SK-N-DZ (cell line): ENCODE measurements at places on chromosomes 3 and 15.
A peak's percentile ranks its signal among the peaks of the same experiment; 100 is the strongest.

GRCh38 chr3:183262875-183263378, 9.9 kb downstream of the B3GNT5 start:
- no peak for DNase-seq

GRCh38 chr3:58003093-58003492, 5.1 kb upstream of the FLNB start:
- no peak for DNase-seq

DNA sequence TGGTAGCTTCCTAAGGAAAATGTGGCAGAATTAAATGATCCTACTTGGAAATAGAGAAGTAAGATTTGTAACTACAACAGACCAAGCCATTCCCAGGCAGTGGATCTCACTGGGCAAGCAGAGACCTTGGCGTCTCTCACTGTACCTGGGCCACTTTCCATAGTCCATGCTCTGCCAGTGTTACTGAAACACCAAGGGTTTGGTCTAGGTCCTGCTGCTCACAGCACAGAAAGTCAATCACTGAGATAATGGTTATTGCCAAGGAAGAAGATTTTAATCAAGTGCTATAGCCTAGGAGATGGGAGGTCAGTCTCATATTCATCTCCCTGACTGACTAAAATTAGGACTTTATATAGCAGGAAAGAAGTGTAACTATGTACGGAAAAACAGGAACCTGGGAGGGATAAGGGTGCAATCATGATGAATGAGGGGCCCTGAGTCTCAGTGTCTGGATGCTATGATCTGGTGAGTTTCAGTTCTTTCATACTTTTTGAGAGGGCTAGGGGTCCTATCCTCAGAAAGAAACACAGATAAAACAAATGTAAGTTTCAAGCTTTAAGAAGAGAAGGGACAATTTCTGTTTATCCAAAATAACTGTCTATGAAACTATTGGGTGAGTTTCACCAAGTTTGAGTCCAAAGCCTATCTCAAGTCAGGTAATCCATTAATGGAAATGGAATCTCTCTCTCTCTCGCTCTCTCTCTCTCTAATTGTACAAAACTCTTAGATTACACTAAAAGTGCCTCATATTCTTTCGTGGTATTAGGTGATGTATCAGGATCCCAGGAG, 20.6 kb downstream of the GPR15 start:
- no peak for DNase-seq

GRCh38 chr3:33758864-33759263, 39.6 kb upstream of the PDCD6IP start:
- DNase-seq = no peak

DNA sequence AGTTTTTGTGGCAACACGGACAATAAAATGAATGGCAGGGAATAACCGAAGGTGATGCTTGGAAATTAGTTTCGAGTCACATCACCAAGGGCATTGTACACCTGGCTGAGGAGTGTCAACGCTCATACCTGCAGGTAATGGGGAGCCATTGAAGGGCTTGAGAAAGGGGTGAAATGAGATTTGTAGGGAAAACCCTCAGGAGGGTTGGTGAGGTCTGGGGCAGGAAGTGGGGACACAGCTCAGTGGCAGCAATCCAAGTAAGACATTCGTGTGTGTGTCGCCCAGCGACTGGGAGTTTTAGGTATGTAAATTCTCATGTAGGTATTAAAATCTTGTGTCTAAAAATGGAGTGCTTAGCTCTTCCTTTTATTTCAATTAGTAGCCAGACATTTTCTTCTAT, 14.3 kb downstream of the PARP14 start:
- DNase-seq = no peak

GRCh38 chr3:34065901-34066300, 267.5 kb downstream of the PDCD6IP start:
- no peak for DNase-seq

DNA sequence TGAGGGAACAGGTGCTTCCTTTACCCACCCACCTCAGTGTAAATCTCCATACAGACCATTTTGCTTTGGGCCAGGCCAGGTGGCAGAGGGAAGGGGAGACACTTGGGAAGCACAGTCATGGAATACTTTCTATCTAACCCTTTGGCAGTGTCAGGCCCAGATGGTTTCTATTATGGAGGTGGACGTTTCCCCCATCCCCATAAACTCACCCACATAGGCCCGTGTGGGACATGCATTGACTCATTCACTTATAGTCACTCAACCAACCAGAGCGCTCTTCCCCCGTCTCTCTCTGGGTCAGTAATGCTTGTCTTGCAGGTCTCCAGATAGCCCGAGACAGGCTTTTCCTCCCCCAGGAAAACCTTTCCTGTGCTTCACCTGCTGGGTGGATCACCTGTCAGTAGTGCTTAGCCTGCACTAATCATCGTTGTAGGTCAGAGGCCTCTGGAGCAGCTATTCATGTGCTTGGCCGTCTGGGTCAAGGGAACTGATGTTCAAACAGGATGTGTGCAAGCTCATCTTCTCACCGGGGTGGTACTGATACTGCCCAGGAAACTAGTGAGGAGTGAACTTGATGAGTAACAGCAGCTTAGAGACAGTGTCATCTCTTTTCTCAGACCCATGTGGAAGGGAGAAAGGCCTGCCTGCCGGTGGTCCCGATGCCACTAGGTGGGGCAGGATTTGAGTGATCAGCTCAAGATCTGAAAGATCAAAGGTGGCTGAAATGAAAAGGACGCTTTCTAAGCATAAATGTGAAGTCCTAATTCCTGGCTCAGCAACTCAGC, 67.1 kb downstream of the CEMIP start:
- no peak for DNase-seq

DNA sequence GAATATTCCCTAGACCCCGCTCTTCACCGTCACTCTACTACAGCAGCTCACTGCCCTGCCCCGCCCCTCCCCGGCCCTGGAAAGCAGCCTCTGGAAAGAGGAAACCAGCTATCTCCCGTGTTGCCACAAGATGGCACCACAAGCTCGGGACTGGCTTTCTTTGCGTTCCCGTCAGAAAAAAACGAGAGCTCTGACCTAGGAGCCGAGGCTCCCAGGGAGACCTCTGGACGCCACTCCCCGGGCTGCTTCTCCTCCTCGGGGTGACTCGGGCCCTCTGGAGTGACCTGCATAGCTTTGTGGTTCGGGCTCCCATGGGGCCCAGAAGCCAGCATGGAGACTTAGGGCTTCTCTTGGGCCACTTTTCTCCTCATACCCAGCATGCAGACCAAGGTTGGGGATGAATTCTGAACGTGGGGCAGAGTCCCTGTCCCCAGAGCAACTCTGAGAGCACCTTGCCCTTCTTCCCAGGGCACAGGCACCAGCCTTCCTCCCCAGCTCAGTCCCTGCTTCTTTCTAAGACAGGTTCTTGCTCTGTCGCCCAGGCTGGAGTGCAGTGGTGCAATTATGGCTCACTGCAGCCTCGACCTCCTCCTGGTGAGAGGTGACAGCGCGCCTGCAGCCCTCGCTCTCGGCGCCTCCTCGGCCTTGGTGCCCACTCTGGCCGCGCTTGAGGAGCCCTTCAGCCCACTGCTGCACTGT, 19.0 kb downstream of the STOML1 start:
- peak; percentile 86 for DNase-seq

DNA sequence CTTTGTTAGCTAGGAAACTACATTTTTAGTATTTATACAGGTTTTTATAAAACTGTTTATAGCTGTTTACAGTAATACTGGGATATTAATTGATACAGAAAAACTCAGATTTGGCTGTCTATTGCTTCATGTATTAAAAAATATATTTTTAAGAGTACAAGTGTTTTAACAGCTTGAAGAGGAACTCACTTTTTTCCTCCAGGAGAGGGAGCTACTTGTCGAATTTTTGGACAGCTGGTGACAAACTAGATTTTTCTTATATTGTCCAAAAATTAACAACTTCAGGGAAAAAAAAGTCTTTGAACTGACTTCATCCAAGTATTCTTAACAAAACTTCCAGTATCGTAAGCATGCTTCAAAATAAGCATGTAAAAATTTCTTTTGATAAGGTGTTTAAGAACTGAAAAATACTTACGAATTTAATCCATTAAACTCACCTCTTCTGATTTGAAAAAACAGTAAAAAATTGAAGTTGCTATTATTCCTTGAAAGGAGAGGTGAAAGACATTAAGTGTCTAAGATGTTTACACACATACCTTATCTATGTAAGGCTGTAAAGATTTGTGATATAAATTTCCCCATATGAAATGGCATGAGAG, 4.0 kb downstream of the DIPK2A start:
- DNase-seq = peak; percentile 40

DNA sequence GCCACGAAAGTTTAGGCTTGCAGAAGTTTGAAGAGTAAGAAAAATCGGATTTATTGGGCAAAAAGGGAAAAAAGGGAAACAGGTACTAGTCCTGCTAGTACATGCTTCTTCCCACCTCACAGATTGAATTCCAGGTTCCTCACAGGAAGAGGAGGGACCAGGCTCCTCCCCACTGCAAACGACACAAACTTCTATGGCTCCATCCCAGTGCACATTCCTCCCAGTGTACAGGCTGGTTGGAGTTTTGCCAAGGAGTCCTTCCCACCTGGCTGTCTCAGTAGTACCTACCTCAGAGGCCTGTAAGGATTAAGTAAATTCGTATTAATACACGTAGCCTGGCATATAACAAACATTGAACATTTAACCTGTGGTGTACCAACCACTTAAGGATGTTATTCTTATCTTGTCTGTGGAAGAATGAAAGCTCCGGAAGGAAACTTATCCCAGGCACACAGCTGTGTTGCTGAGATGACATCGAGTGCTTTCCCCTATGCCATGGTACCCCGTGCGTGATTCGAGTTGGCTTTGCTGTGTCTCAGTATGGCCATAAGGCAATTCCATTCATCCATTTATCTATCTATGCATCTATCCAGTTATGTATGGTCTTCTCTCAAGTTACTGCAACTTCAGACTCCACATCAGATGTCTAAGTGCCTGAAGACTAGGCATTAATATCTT, 294.3 kb downstream of the LRTM1 start:
- no peak for DNase-seq

- DNase-seq = peak; percentile 78
Measured at GRCh38 chr15:88605189-88606069, 15.7 kb upstream of the AEN start.

GRCh38 chr3:71456156-71456555, 127.4 kb downstream of the FOXP1 start:
- DNase-seq = no peak

GRCh38 chr3:37458162-37459120, 284.1 kb upstream of the LRRFIP2 start:
- no peak for DNase-seq

DNA sequence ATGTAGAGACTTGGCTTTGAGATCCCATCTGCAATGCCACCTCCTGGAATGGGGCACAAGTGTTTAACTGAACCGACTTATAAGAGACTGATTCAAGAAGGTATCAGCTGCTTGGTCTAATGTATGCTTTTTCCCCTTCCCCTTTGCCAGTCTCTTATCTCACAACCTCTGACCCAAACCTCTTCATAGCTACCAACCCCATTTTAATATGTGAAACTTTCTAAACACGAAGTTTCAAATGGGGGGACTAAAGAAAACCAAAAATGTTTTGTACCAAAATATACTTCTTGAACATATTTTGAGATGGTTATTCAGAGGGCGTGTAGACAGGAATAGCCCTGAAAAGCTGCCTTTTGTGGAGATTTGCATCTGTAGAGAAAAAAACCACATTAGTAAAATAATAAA, 73.1 kb downstream of the OXSM start:
- no peak for DNase-seq

- no peak for DNase-seq
Measured at GRCh38 chr3:10933805-10934481, 58.6 kb upstream of the SLC6A1 start.

DNA sequence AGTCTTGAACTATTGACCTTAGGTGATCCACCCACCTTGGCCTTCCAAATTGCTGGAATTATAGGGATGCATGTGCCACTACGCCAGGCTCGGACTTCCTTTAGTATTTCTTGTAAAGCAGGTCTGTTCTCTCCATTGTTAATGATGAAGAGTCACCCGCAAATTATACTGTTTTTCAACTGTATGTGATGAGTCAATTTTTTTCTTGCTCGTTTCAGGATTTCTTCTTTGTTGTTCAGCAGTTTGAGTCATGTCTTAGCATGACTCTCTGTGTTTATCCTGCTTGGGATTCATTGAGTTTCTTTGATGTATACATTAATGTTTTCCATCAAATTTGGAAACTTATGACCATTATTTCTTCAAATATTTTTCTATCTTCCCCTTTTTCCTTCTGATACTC, 28.9 kb downstream of the GRAMD1C start:
- DNase-seq = no peak

- DNase-seq = no peak
Measured at GRCh38 chr3:53996141-53996874, 104.6 kb upstream of the SELENOK start.

- no peak for DNase-seq
Measured at GRCh38 chr3:33644582-33644981, 73.5 kb downstream of the CLASP2 start.

DNA sequence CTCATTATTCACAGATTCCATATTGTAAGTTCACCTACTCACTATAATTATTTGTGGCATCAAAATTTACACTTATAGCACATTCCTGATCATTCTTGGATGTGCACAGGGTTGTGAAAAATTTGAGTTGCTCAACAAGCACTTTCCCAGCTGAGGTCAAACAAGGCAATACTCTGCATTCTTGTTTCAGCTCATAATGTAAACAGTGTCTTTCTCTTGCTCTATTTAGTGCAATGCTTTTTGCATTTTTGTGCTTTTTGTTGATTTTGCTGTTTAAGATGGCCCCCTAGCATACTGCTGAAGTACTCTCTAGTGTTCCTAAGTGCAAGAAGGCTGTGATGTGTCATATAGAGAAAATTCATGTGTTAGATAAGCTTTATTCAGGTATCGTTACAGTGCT, 66.7 kb upstream of the TNIK start:
- no peak for DNase-seq

GRCh38 chr15:41820791-41821423, 7.0 kb upstream of the JMJD7 start:
- DNase-seq = no peak

DNA sequence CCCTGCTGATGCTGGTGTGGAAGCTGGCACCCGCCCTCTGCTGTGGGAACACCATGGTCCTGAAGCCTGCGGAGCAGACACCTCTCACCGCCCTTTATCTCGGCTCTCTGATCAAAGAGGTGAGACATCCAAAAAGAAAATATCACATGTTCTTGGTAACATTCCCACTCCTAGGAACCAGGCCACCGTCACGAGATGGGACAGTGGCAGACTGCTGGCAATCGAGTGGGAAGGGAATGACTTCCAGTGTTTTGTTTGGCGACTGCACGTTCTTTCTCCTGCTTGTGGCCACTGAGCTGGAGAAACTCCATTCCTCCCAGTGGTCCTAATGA, 14.3 kb downstream of the ALDH1A3 start:
- DNase-seq = no peak

DNA sequence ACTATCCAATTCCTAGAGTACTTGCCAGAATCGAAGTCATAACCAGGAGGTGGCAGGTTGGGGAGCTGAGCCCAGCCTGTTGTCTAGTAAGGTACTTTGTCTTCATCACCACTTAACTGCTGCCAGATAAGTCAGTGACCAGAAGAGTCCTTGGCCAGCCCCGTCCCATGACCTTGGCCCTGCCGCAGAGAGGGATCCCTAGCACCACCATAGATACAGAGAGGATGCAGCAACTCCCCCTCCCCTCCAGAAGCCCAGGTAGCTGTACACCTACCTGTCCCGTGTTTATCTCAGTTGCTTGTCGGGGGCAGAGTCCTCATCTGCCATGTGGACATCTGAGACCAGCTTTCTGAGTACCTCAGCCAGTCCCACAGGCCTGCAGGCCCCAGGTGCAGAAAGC, 153.6 kb upstream of the TP63 start:
- no peak for DNase-seq
